ENCODE measurements at places on chromosomes 6 and 20.

DNA sequence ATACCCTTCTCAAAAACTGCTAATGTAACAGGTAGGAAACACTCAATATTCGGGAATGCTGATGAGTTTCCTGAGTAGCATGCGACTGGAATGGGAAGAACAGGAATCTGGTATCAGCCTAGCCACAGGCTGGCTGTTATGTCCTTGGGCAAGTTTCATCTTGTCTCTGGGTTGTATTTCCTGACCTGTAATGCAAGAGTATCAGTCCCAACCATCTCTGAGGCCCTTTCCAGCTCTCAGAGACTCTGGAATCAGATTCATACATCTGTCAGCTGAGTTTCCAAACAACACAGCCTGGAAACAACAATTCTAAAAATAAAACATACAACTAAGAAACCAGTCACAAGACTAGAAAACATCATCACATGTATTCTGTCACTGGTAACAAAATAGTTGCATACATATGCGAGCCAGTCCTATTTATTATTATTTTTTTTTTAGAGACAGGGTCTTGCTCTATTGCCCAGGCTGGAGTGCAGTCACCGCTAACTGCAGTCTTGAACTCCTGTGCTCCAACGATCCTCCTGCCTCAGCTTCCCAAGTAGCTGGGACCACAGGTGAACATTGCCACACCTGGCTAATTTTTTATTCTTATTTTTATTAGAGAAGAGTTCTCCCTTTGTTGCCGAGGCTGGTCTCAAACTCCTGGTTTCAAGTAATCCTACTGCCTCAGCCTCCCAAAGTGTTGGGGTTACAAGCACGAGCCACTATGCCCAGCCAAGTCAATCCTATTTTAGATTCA, 16.7 kb upstream of the TFAP2A start:
- no peak for DNase-seq

DNA sequence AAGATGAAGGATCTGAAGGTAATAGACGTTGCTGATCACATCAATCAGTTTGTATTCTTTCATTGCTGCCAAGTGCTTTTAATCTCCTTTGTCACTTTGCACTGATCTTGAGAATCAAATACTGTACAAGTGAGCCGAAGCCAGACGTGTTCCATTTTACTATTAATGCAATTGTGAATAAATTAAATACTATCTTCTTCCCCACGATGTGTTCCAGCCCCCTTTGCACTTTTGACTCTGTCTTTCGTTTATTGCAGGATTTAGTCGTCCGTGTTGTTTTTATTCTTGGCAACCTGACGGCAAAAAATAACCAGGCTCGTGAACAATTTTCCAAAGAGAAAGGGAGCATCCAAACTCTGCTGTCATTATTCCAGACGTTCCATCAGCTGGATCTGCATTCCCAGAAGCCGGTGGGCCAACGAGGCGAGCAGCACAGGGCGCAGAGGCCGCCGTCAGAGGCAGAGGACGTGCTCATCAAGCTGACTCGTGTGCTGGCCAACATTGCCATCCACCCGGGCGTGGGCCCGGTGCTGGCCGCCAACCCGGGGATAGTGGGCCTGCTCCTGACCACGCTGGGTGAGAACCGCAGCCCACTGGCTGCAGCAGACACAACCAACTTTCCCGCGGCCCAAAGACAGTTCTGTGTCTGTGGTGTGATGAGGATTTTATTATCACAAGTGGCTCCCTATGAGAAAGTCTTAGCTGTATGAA, 104.7 kb downstream of the ARMC2 start:
- no peak for DNase-seq

- DNase-seq = no peak
Observed at GRCh38 chr20:23867152-23867776, 12.3 kb downstream of the CST5 start.

- no peak for DNase-seq
Observed at GRCh38 chr6:16362819-16363589, 124.6 kb downstream of the GMPR start.

GRCh38 chr6:135600086-135600702, 102.7 kb upstream of the AHI1 start:
- DNase-seq = peak; percentile 69

- no peak for DNase-seq
Observed at GRCh38 chr6:125839471-125839870, 48.7 kb downstream of the NCOA7 start.

- DNase-seq = no peak
Observed at GRCh38 chr20:63747622-63748069, 8.1 kb downstream of the SLC2A4RG start.

- no peak for DNase-seq
Observed at GRCh38 chr20:43961116-43961515, 46.5 kb downstream of the TOX2 start.

DNA sequence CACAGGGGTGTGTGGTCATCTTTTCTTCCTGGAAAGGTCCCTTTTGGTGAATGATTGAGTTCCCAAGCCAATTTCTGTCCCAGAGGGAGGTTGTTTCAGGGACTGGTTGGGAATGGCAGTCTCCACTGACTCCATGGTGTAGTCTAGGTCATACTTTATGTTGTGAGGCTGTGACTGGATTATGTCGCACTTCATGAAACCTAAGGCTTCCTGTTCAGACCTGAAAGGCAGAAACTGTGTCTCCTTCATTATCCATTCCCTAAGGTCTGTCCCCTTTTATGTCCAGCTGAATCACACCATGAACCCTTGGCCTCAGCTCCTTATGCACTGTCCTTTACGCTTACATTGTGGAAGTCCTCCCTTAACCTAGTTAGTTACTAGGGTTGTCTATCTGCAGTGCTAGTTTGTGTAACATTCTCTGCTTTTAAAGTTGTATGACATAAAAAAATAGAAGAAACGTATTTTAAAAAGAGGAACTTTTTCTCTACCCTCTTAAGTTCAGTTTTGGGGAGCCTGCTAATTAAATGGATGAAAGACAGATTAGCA, 191.3 kb downstream of the JARID2 start:
- no peak for DNase-seq

GRCh38 chr6:84517741-84518530, 246.5 kb downstream of the TBX18 start:
- DNase-seq = no peak

- DNase-seq = no peak
Observed at GRCh38 chr20:57361517-57361916, 10.5 kb downstream of the RAE1 start.

- no peak for DNase-seq
Observed at GRCh38 chr6:145569140-145569539, 166.2 kb downstream of the EPM2A start.

- no peak for DNase-seq
Observed at GRCh38 chr20:16263582-16263981, 309.7 kb downstream of the KIF16B start.

GRCh38 chr20:63136296-63136695, 79.6 kb downstream of the YTHDF1 start:
- DNase-seq = peak; percentile 34
